Ascending aorta (tissue), 2 donors: ENCODE measurements at places on chromosomes 7 and 10. TPM values are rescaled to one million over a fixed set of nuclear protein-coding genes. Genes with fewer than 3 reads are reported as not detected.

- no peak for DNase-seq
Measured at GRCh38 chr7:131000389-131000788, 266.4 kb upstream of the KLF14 start.

- no peak for DNase-seq
Measured at GRCh38 chr7:31022726-31023125, 29.4 kb upstream of the ADCYAP1R1 start.

DNA sequence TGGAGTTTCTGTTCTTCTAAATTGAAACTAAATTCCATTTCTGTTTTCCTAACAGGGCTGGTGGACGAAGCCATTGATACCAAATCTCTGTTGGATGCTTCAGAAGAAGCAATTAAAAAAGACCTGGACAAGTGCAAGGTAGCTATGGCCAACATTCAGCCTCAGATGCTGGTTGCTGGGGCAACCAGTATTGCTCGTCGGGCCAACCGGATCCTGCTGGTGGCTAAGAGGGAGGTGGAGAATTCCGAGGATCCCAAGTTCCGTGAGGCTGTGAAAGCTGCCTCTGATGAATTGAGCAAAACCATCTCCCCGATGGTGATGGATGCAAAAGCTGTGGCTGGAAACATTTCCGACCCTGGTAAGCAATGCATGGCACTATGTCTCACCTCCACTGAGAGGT, 45.6 kb downstream of the AP3M1 start:
- DNase-seq, result no peak

ELN gene
- total RNA-seq, result 395 TPM
